ENCODE measurements at places on chromosomes 11 and 22.

GRCh38 chr22:45831394-45831793, 145.6 kb downstream of the WNT7B start:
- no peak for DNase-seq

GRCh38 chr11:109275931-109276330, 146.1 kb upstream of the C11orf87 start:
- DNase-seq, result no peak

- DNase-seq, result no peak
Observed at GRCh38 chr11:44286268-44286880, 23.6 kb downstream of the ALX4 start.

- DNase-seq, result no peak
Observed at GRCh38 chr11:69263736-69264052, 30.3 kb upstream of the MYEOV start.

- no peak for DNase-seq
Observed at GRCh38 chr22:24066865-24067264, 55.8 kb downstream of the CABIN1 start.
